T47D (cell line): ENCODE measurements at places on chromosomes 4 and X.

DNA sequence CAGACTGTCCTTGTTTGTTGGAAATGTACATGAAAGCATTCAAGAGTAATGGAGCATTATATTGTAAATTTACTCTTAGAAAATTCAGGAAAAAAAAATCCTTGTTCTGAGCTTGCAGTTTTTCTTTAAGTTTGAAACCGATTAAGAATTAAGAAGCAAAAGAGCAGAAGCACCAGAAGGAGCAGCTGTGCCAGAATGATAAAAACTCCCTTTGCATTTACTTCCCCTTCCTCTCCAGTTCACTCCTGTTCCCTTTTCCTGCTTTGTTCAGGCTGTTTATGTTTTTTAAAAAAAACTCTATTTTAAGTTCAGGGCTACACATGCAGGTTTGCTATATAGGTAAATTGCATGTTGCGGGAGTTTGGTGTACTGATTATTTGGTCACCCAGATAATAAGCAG, 90.3 kb downstream of the ATOH1 start:
- no peak for DNase-seq

- no peak for DNase-seq
Observed at GRCh38 chr4:106336618-106337017, 20.3 kb downstream of the AIMP1 start.

DNA sequence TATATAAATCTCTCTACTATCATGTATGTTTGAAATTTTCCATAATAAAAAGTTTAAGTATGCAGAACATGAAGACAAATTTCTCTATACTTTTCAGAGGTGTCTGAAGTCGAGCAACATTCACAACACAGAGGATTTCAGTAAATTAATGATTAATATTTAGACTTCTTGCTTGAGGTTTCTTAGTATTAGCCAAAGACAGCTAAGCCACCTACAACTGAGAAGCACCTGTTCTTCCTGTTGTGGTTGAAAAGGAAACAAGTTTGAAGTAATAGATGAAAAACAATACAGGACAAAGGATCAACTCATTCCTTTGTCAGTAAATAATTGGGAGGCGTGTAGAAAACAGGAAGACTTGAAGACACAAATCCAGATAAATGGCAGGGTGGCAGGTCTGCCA, 21.1 kb downstream of the SCML1 start:
- DNase-seq: no peak

GRCh38 chr4:118823471-118823870, 12.5 kb downstream of the SEC24D start:
- DNase-seq: peak; percentile 82

DNA sequence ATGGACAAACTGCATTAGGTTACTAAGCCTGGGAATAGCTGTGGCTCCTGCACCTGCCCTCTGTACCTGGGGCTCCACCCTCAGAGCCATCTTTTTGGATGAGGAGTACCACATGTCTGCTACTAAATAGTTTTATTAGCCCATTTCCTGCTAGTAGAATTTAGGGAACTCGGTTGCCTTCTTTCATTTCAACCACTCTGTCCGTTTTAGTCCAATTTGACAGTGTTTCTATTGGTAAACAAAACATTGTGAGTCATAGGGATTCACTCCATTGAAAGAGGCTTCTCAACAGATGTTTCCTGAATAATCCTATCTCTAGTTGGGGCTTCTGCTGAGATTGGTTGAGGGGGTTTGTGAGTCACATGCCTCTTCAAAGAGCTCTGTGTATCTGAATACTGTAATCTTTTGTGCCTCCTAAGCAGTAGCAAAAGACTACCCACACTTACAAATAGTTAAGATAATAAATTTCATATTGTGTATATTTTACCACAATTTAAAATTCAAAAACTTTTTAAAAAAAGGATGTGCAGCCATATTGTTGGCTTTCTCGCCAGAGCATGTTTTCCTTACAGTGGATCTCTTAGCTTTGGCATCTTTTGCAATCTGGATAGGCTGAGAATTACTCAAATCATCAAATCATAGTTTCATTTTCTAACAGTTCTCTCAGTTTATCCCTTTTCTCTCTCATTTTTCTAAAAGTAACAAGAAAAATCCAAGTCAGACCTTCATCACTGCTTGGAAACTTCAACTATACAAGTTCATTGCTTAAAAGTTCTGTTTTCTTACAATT, 9.9 kb downstream of the FAM200B start:
- DNase-seq: no peak

GRCh38 chr4:78154972-78155590, 98.0 kb downstream of the FRAS1 start:
- no peak for DNase-seq

DNA sequence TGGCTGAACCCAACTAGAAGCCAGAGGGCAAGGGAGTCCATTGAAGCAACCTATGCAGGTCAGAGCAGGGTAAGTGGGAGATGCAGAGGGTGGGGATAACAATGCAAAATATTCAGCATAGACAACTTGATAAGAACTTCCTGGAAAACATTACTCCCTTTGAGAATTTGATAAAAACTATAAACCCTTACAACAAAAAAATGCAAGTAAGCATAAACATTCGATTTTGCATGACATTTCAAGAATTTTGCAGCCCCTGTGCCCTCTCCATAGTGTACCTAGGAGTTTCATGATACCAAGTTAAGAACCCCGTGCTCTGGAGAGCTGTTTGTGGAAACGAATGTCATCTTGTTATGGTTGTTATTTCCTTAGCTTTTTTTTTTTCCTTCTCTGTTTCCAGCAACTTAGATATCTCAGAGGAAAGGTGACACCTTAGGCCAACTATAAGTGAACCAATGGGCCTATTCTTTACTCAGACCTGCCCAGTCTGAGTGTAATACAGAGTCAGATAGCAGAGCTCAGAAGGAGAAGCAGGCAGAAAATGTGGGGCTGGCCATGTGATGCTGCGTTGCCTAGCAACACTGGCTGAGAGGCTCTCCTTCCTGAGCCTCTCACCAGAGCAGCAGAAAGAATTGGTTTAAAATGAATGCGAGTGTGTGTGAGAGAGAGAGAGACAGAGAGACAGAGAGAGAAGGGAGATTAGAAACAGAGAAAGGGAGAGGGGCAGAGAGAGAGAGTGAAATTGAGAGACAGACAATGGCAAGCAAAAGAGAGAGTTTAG, 36.7 kb upstream of the GABRQ start:
- no peak for DNase-seq

DNA sequence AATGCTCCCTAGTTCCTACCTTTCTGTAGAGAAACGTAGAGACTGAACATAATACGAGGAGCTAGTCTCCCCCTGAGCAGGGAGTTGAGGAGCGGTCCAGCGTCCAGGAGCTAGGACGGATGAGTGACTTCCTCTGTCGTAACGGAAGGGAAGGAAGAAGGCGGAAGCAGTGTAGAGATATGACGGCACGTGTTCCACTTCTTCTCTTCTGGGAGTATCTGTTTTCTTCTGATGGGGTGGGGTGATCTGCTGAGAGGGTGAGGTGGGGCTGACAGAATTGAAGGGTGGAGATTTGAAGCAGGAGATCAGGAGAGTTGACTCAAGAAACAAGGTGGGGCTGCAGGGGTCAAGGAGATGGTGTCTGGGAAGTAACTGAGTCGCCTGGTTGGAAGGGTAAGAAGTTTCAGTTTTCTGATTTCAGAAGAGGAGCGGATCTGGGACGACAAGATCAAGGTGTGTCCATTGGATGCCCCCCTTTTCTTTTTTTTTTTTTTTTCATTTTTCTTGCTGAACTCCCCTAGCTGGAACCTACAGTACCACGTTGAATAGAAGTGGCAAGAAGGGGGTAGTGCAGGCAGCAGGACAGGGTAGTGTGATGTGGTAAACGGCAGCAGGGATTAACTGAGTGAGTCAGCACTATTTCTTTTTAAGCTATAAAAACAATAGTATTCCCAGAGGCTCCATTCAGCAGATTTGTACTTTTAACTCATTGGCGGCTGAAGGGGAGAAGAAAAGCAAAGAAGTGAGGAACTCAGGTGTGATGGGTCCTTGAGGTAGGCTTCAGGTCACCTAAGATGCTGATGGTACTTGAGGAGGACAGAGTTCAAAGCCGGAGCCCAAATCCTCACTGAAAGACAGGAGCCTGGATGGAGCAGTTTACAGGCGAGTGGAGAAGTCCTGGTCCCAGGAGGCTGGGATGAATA, 50.8 kb upstream of the SETD7 start:
- DNase-seq: no peak

DNA sequence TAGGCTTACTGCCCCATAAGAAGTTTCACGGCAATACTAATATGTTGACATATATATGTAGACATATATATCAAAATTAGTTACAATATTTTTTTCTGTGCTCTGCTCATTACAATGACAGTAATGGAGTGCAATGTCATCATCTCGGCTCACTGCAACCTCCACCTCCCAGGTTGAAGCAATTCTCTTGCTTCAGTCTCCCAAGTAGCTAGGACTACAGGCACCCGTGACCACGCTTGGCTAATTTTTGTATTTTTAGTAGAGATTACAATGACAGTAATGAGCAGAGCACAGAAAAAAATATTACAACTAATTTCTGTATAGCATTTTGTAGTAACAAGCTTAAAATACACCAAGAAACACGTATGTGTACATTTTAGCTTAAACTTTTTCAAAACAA, 7.6 kb downstream of the EIF4E start:
- DNase-seq: no peak

DNA sequence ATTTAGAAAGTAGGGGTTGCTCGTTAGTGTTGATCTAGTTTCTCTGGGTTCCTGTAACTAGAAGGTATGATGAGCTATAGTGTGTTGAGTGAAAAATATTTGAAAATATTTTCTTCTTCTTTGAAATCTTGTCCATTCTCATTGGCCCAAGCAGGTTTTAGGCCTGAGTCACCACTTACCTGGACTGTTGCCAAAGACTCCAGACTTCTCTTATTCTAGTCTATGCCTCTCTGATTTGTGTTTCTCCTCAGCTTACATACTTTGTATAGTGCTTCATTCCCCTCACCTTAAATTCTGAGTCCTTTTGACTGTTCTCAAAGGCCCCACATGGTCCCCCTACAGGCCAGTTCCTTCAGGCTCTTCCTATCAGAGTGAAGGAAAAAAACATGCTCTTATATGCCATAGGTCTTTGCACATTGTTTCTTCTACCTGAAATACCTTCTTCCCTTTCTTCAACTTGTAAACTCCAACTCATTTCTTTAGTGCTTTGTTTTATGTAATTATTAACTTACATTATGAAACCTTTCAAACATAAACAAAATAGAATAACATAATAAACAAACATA, 258.2 kb downstream of the PPP1R2C start:
- DNase-seq: no peak

- DNase-seq: no peak
Observed at GRCh38 chr4:71602289-71602900, 181.5 kb downstream of the GC start.

DNA sequence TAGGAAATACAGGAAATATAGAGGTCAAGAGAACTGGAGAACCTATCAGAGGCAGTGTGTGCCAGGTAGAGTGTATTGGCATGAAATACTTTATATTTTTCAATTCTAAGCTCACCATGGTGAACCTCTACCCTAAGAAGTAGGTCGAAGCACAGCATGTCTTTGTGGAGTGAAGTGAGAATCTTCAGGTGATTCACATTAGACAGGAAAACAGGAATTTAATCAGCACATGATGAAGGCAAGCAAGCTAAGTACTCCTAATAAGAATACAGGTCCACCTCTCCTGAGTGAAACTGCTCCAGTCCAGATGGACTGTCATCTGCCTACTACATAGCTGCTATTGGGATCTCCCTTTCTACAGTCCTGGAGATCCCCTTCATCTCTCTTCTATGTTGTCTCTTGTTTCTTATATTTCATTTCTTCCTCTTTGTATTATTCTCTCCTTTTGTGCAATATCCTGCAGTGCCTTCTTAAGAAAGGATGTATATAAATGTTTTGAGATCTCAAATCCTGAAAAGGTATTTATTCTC, 159.0 kb downstream of the LRBA start:
- DNase-seq: no peak

DNA sequence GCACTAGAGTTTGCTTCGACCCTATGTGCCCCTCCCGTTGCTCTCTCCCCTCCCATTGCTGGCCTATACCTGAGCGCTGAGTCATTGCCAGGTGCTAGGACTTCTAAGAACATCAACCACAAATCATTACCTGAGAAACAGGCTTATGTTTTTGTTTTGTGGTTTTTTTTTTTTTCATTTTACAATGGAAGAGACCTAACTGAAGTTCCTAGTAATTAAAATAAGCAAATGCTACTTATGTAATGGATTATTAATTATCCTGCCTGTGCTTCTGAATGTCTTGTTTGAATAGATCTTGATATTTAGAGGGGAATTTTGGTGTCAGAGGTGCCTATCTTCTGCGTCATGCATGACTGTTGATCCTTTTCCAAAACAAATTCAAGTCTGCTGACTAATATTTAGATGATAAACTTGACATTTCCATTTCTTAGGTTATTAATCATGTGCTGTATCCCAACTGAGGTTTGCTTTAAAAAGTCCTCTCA, 275.4 kb upstream of the CPEB2 start:
- no peak for DNase-seq

DNA sequence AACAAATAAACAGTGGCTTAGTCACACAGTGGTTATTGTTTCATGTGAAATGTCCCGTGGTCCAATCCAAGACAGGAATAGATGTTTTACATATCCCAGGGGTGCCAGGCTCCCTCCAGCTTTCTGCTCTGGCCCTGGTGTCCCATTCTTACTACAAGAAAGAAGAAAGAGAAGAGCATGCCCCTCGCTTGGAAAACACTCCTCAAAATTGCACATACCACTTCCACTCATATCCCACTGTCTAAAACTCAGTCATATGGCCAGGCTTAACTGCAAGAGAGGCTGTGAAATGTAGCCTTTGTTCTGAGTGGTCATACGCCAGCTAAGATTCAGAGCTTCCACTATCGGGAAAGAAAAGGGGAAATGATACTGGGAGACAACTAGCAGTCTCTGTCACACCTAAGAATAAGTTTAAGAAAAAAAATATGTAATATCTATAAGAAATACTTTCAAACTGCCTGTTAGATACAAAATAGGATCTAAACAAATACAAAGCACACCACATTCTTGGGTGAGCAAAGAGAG, 306.8 kb upstream of the FAM241A start:
- no peak for DNase-seq

GRCh38 chr4:93684571-93684970, 144.0 kb upstream of the ATOH1 start:
- no peak for DNase-seq

- DNase-seq: no peak
Observed at GRCh38 chrX:7269991-7270390, 122.0 kb upstream of the PUDP start.

- DNase-seq: no peak
Observed at GRCh38 chr4:43251841-43252240, 359.3 kb downstream of the GRXCR1 start.

DNA sequence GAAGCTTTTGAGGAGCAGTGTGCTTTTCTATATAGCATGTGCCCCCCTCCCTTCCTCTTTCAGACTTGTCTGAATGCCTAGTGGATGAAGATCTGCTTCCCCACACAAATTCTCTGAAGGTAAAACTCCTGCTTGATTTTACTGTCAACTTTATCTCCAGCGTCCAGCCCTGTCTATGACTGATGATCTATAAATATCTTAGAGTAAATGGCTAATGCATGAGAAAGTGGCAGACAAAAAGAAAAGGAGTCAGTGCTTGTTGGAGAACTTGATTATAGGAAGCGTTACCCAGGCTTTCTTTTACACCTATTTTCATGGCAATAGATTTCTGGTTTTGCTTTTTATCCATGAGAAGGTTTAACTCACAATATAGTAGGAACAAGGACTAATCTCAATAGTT, 168.3 kb upstream of the HS3ST1 start:
- no peak for DNase-seq
